ENCODE measurements at places on chromosomes 7 and 10.
A peak's percentile ranks its signal among the peaks of the same experiment; 100 is the strongest.

GRCh38 chr10:99605351-99605750 is 14.9 kb downstream of the SLC25A28 start:
- no peak for DNase-seq

DNA sequence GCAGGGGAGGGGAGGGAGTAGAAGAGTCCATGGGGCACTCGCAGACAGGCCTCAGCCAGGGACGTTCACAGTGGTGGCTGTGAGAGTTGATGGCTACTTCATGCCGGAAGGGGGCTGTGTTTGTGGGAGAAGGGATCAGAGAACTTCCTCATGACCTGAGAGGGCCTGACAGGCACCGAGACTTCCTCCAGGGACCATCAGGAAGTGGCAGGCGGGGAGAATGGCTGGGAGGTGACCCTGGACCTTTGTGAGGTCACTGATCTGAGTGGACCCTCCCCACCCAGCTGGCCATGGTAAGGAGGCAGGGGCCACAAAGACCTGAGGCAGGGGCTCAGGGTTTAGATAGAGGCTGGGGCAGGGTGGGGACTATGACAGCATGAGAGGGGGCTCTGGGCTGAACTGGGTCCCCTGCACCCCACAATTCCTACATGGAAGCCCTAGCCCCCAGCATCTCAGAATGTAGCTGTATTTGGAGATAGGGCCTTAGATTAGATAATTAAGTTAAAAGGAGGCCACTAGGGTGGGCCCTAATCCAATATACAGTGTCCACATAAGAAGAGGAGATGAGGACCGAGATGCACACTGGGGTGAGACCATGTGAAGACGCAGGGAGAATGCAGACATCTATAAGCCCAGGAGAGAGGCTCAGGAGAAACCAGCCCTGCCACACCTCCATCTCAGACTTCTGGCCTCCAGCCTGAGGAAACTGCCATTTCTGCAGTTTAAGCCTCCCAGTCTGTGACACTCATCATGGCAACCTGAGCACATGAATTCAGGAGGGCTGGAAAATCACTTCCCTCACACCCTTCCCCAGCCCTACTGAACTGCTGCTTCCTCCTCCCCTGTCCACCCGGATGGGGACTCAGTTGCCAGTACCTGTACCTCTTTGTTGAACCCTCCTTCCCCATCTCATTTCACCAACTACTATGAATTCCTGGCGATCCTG is 273.9 kb upstream of the ZNF32 start:
- no peak for DNase-seq

GRCh38 chr7:494906-495305 is 24.7 kb downstream of the PDGFA start:
- no peak for DNase-seq

DNA sequence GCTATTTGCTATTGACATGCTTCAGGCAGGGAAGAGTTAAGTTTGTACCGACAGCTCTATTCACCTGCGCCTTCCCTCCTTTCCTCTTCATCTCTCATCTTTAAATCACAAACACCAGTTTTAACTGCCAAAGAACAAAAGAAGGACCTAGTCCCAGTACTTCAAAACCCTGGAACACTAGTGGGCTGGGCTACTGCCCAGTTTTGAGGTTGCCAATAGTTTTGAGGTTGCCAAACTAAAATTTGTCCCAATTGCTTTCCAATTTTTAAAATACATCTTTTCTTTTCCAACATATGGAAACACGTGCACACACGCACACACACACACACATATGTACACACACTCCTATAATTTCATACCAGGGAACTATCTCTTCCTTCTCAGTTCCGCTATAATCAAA is 130.6 kb upstream of the SLC26A5 start:
- DNase-seq = no peak

GRCh38 chr7:31702354-31702753 is 15.3 kb downstream of the PPP1R17 start:
- no peak for DNase-seq

DNA sequence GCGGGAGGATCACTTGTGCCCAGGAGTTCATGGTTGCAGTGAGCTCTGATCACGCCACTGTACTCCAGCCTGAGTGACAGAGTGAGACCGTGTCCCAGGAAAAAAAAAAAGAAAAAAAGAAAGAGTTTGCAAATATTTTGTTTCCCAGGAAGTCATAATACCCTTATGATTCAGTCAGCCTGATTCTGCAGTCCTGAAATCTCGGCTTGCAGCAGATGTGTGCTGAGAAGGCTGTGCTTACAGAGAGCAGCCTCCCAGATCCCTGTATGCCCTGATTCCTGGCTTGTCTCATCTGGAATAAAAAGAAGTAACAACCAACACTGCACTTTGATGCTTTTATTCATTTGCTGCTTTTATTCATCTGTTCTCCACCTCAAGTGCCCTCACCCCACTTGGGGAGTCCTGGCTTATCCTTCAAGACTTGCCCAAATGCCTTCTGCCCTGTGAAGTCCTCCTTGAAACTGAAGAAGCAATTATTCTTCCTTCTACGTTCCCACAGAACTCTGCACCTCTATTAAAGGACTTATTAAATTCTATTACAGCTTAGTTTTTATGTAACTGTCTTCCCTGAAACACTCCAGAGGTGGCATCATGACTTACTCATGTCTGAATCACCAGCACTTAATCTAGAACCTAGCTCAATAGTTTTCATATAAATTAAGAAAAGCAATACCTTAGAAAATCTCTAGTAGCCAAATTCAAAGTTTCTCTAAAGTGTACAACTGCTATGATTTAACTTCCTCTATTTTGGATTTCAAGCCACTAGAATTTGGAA is 27.7 kb upstream of the BPGM start:
- DNase-seq = no peak

GRCh38 chr10:61318429-61318828 is 134.8 kb downstream of the TMEM26 start:
- DNase-seq = no peak

- DNase-seq = no peak
These were observed 344.1 kb upstream of the NPVF start for GRCh38 chr7:25572423-25572822.

GRCh38 chr7:13641714-13642113 is 347.8 kb downstream of the ETV1 start:
- no peak for DNase-seq

GRCh38 chr10:124200011-124200410 is 106.6 kb upstream of the CHST15 start:
- DNase-seq = no peak

DNA sequence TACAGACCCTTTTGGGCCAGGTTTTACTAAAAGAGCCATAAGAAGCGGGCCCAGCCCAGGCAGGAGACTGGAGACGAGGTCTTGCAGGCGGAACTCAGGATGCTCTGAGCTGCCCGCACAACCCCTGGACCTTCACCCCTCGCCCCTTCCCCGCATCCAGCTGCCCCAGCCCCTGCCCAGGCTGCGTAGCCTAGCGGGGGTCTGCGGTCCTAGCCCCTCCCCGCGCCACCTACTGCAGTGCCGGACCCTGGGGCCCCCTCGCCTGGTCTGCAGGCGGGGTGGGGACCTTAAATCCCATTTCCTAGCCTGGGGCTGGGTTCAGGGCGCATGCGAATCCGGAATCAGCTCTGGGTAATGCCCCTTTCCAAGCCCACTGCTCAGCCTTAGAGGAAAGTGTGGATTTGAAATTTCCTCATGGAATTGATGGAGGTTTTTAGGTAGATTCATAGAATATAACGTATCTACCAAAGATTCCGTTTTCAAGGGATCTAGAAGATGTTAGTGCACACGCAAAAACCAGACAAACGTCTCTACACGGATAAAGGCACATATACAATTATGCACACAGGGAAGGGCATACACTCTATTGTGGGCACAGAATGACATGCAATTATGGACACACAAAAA is 546 bp upstream of the HOXA3 start:
- no peak for DNase-seq

GRCh38 chr7:104803931-104804330 is 210.1 kb upstream of the KMT2E start:
- no peak for DNase-seq

GRCh38 chr10:59240582-59241183 is 64.2 kb downstream of the PHYHIPL start:
- DNase-seq = no peak

GRCh38 chr7:100545360-100546128 is 6.5 kb downstream of the AGFG2 start:
- no peak for DNase-seq

GRCh38 chr10:17046989-17047388 is 82.6 kb downstream of the CUBN start:
- DNase-seq = no peak

DNA sequence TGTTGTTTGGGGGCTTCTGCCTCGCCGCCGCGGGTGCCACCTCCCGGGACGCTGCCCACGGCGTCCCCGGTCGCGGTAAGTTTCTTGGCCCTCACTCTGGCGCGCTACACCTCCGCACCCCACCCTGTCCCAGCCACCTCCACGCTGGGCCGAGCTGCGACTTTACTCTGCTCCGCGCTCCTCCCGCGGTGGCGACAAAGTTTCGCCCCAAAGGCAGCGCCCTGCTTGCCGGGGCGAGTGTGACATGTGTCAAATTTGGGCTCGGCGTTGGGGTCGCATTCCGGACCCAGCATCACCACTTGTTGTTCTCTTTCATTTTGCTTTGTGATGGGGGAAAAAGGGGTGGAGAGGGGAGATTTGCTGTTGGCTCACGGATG is 167.7 kb upstream of the PPP1R3A start:
- peak; percentile 13 for DNase-seq

DNA sequence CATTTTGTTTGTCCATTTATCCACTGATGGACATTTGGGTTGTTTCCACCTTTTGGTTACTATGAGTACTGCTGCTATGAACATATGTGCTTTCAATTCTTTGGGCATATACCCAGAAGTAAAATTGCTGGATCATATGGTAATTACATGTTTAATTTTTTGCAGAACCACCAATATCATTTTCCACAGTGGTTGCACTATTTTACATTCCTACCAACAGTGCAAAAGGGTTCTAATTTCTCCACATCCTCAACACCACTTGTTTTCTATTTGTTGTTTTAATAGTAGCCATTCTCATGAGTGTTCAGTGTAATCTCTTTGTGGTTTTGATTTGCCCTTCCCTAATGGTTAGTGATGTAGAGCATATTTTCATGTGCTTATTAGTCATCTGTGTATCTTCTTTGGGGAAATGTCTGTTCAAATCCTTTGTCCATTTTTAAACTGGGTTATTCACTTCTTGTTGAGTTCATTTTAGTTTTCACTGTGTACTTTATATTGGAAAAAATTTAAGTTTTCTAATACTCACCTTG is 101.9 kb downstream of the HIBADH start:
- DNase-seq = no peak

DNA sequence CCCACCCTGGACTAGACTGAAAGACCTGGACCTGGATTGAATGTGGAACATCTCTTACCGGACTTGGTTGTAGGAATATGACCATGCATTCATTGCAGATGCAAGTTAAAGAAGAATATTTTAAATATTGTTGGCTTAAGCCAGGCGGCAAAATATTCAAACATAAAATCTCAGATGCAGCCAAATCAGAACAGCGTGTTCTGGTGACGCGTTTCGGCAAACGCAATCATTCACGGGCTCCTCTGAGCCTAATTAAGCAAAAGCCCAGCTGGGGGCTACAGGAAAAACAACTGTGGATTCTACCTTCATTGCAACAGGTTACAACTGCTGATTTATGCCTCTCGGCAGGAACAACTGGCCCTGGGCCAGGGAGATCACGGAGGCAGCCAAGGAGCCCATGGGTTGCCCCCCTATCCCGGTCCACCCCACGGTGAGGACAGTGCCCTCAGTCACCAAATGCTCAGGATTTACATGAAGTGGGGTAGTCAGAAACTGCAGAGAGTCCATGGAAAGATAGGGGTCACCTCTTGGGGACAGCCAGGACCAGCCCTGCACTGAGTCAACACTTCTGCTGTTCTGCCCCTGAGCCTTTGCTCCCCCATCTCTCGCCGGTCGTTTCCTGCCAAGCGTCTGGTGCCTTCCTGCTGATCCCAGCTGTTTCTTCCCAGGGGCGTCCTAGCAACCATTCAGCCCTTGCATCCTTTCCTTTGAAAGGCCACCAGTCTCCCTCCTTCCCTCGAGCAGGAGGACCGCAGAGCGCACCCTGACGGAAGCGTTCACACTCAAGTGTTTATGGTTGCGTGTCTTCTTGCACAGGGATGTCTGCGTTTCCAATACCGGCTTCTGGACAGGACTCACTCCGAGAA is 64.4 kb upstream of the SFMBT2 start:
- no peak for DNase-seq

- DNase-seq = peak; percentile 59
These were observed 40.9 kb upstream of the WDR11 start for GRCh38 chr10:120810298-120810697.

DNA sequence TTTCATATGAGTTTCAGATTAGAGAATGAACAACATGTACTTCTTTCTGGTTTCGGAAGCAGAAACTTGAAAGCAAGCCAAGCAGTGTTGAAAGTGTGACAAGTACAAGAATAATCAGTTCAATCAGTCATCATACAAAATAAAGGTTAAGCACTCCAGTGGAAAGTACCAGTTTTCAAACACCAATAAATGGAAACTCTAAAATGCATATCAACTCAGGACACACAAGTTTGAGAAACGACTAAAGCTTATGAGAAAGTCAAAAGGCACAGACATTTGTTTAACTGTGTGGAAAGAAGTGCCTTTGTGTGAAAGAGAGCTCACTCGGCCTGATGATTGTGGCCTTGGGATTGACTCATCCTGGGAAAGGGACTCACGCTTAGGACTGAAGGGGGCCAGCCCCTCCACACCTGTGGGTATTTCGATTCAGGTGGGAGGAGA is 60.6 kb upstream of the AKR1C1 start:
- no peak for DNase-seq
